ENCODE measurements at places on chromosomes 12 and 14. TPM values are rescaled to one million over a fixed set of nuclear protein-coding genes. Genes with fewer than 3 reads are reported as not detected.

GRCh38 chr12:44154128-44154527 is 318.2 kb downstream of the TMEM117 start:
- no peak for DNase-seq

DNA sequence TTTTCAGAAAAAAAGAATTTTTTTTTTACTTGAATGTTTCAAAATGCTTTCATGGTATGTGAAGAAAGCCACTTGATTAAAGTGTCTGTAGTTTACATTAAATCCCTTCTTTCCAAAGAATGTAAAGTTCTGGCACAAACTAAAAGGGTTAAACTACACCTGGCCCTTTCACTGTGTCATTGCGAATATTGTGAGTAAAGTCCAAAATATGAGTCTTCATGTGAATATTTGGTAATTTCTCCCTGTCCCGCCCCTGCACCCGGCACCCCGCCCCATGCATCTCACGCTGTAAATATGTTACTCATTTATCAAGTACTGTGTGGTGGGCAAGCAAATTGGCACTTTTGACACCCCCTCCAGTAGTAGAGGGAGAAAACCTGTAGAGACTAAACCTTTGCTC is 274.7 kb downstream of the TTC6 start:
- DNase-seq, result no peak

GRCh38 chr14:101096551-101096950 is 193.0 kb upstream of the RTL1 start:
- no peak for DNase-seq

DNA sequence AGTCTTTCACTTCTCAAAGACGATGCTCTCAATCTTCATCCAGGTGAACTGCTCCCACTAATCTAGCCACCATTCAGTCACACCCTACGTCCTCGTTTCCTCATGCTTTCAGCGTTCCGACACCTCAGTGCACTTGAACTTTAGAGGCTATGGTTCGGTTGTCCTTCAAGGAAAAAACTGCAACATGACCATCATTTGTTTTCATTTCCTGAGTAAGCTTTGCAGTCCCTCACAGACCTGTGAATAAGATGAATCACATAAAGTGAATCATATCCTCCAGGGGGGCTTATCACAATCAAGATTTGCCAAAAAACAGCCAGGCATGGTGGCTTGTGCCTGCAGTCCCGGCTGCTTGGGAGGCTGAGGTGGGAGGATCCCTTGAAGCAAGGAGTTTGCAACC is 80.2 kb downstream of the TMCC3 start:
- no peak for DNase-seq

GRCh38 chr14:56570295-56570694 is 9.3 kb upstream of the TMEM260 start:
- no peak for DNase-seq

DNA sequence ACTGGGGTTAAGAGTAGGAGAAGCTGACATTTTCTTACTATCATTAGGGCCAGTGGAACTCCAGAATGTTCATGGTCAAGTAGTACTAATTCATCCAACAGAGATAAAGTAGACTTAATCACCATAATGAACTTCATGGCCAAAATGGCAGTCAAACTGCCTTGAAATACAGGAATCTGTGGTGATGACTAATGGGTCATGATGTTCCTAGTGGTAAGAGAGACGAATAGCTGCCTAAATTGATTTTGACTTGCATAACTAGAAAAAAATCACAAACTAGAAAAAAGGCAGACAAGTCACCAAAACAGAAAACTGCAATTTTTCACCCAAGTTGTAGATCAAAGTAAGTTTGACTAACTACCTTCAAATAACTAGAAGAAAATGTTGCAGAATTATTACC is 138.5 kb downstream of the MGAT4C start:
- no peak for DNase-seq

DNA sequence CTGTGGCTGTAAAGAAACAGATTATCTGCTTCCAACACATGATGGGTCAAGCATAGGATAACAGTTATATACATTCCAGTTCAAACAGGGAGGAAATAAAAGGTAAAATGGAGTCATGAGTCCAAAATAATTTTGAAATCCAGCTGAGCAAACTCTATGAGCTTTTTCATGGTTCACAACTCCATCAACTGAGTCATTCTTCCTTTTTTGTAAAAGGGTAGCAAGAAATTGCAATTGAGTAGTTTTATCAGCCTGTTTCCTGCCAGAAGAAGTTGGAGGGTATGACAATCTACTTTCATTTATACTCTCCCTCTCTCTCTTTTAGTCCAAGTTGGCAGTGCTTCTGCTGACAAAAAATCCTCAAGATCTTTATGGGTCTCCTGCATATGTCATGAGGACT is 95.6 kb downstream of the CPNE8 start:
- no peak for DNase-seq

DNA sequence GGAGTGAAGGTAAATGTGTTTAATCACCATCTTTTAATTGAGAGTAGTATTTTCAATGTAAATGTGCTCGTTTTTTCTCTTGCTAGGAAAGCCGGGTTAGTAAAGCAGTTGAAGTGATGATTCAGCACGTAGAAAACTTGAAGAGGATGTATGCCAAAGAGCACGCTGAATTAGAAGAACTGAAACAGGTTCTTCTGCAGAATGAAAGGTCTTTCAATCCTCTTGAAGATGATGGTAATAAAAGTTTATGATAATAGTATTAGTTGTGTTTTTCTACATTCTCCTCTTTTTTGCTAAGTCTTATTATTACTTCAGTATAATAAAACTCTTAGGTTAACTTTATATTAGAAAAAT is 93.9 kb downstream of the DNAI7 start:
- no peak for DNase-seq

- no peak for DNase-seq
Observed at GRCh38 chr14:50067723-50068495, 48.5 kb downstream of the VCPKMT start.

DNA sequence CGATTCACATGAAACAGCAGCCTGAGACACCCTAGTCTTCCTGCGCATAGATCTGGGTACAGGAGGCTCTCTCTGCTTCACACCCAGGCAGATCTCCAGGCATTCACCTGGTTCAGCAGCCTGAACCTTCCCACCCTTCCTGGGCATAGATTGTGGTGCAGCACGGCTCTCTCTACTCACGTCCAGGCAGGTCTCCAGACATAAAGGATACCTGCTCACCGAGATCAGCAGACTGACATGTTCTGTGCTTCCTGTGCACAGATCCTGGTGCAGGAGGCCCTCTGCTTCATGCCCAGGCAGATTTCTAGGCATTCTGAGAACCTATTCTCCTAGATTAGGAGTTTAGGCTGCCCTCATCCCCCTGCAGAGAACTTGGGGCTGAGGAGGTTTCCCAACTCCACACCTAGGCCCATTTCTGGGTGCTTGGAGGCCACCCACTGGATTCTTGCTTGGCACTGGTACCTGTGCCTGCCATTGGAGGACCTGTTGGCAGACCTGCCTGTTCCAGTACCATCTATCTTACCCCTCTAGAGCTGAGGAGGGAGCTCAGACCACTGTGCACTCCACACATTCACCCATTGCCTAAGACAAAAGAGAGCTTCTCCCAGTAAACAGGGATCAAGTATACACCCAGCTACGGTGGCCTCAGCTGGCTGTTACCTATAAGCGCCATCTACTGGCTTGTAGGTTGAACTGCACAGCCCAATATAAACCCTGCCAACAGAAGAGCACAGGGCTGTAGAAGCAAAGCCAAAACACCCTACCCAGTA is 28.0 kb upstream of the GARIN6 start:
- peak; percentile 49 for DNase-seq

GRCh38 chr14:93619176-93619793 is 169.0 kb downstream of the PRIMA1 start:
- DNase-seq, result peak; percentile 44

GRCh38 chr12:69514111-69514510 is 43.9 kb downstream of the FRS2 start:
- no peak for DNase-seq

DNA sequence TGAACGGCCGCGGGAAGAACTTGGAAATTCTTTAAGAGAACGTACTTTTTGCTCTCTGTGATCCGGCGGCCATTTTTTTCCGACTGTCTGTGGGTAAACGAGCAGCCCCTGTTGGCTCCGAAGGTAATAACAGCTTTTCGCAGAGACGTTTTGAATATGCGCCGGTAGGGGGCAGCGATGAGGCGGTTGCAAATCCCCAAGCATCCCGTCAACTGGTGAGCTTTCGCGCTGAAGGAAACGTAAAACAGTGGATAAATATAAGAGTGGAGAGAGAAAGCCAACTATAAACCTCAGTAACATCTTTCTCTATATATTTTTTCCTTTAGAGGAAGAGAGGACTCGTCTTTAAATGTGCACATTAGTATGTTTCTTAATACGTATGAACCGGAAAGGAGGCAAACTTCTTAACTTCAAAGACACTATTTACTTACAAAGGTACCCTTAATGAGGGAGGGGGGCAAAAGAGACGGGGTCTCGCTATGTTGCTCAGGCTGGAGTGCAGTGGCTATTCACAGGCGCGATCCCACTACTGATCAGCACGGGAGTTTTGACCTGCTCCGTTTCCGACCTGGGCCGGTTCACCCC is 9.6 kb upstream of the NEMF start:
- DNase-seq, result peak; percentile 80

GRCh38 chr14:95141684-95142083 is 15.6 kb downstream of the DICER1 start:
- DNase-seq, result no peak

GRCh38 chr14:105091517-105092170 is 26.4 kb upstream of the GPR132 start:
- DNase-seq, result no peak

- DNase-seq, result peak; percentile 70
Observed at GRCh38 chr12:124053851-124054250, 80.8 kb downstream of the ZNF664 start.

The CLEC4C gene
- total RNA-seq, result 0.50 TPM

The HHIPL1 gene
- 2.0 TPM for total RNA-seq

The C1QL4 gene
- total RNA-seq, result 1.2 TPM

The SIX6 gene
- 0.07 TPM for total RNA-seq

The TMEM63C gene
- 8.8 TPM for total RNA-seq

The KCNA1 gene
- 0.11 TPM for total RNA-seq

The KLRD1 gene
- total RNA-seq, result 0.16 TPM
